ENCODE measurements at places on chromosomes 7 and 10. TPM values are rescaled to one million over a fixed set of nuclear protein-coding genes. Genes with fewer than 3 reads are reported as not detected.

SPDYE6 gene
- not detected for polyA plus RNA-seq

PPP1R3A gene
- polyA plus RNA-seq: not detected

WEE2 gene
- polyA plus RNA-seq: 0.53 TPM

HOXA6 gene
- polyA plus RNA-seq: 47.4 TPM

AKR1D1 gene
- 0.18 TPM for polyA plus RNA-seq

C1GALT1 gene
- 27.6 TPM for polyA plus RNA-seq

RELN gene
- 63.2 TPM for polyA plus RNA-seq

TET1 gene
- polyA plus RNA-seq: 4.9 TPM

POLR3A gene
- 23.4 TPM for polyA plus RNA-seq

GRID2IP gene
- 1.2 TPM for polyA plus RNA-seq

ZNF775 gene
- 16.4 TPM for polyA plus RNA-seq

LRIT2 gene
- polyA plus RNA-seq: 0.24 TPM

ZNF503 gene
- polyA plus RNA-seq: 32.2 TPM

GHRHR gene
- polyA plus RNA-seq: 4.3 TPM

CPXM2 gene
- polyA plus RNA-seq: 22.6 TPM

KCNIP2 gene
- polyA plus RNA-seq: 58.5 TPM

HMX2 gene
- 0.09 TPM for polyA plus RNA-seq
